Muscle of leg (tissue), 16 donors: ENCODE measurements at places on chromosomes 4 and X. TPM values are rescaled to one million over a fixed set of nuclear protein-coding genes. Genes with fewer than 3 reads are reported as not detected.
A peak's percentile ranks its signal among the peaks of the same experiment; 100 is the strongest.

- DNase-seq = no peak
Observed at GRCh38 chr4:104848597-104849225, 298.0 kb upstream of the TET2 start.

DNA sequence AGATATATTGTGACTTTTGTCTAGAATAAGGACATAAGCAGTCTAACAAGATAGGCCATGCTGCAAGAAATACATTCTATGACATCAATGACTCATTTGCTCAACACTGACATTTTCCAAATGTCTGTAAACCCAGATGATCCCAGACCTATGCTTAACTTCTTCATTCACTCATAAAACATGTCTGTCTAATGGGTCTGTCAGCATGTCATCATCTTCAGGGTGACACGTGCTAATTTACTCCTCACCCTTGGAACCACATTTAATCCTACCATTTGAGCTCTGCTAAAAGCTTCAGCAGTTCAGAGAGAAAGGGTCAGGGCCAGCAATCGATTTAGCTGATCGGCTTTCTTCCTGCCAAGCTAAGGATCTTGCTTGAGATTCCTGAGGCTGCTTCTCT is 109.4 kb upstream of the MAP3K15 start:
- DNase-seq = no peak

GRCh38 chrX:85454295-85454694 is 74.8 kb upstream of the POF1B start:
- DNase-seq = no peak

GRCh38 chr4:164924670-164925238 is 47.8 kb downstream of the APELA start:
- no peak for DNase-seq

GRCh38 chr4:89820010-89820409 is 17.0 kb downstream of the SNCA start:
- peak; percentile 7 for DNase-seq

DNA sequence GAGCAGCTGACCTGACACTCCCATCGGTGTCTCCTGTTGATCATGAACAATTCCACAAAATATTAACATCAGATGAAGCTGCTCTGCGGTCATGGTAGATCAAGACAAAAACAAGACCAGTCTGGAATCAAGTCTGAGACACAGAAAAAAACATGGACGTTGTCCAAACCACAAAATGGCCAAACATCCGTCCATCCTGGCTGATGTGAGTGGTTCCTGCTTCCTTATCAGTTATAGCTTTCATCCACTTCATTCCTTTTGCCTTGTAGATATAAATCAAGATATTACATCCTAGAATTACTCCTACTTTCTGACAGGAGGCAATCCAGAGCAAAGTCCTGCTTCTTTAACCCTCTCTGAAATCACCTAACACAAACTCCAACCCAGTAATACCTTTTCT is 28.8 kb upstream of the PCSK1N start:
- no peak for DNase-seq

GRCh38 chr4:7050481-7051143 is 7.4 kb downstream of the TADA2B start:
- DNase-seq = no peak

- no peak for DNase-seq
Observed at GRCh38 chr4:81746773-81747172, 275.1 kb upstream of the RASGEF1B start.

GRCh38 chr4:77432717-77433417 is 172.8 kb upstream of the CXCL13 start:
- DNase-seq = no peak

DNA sequence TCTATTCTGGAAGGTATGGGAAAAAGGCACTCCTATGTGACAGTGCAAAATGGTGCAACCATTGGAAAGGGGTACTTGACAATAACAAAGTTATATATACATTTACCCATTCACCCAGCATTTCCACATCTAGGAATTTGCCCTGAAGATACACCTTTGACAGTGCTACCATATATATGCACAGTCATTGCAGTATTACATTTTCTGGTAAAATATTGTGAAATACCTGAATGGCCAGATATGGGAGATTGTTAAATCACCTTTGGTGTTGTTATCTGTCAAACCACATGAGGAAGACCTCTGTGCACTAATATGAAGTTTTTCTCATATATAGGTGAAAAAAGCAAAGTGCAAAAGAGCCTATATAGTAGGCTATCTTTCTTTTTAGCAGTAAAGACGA is 53.5 kb downstream of the SMAD1 start:
- no peak for DNase-seq

DNA sequence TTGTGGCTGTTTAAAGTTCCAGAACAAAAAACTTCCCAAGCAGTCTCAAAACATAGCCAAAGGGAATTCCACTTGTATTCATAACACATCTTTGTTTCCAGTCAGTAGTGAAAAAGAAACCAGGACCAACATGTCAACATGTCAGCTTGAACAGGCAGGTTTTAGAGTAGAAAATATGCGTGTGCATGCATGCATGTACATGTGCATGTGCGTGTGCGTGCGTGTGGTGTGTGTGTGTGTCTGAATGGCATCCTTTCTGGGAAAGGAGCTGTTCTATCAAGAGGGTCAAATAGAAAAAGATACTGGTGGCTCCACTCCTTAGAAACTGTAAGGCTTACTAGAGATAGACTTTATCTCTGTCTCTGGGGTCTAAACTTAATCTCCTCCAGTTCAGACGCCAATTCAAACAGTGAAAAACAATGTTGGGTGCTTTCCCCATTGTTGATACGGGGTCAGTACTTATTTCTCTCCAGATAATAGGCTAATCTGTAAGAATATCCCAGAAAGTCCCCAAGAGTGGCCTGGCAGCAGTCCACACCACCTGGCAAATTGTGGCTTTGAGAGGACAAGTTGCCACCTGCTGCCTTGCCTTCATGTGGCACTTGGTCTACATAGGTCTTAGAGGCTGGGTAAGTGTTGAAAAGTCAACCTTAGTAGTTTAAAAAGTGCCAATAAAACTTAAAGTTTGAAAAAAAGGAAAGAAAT is 110.4 kb downstream of the SCD5 start:
- DNase-seq = no peak

DNA sequence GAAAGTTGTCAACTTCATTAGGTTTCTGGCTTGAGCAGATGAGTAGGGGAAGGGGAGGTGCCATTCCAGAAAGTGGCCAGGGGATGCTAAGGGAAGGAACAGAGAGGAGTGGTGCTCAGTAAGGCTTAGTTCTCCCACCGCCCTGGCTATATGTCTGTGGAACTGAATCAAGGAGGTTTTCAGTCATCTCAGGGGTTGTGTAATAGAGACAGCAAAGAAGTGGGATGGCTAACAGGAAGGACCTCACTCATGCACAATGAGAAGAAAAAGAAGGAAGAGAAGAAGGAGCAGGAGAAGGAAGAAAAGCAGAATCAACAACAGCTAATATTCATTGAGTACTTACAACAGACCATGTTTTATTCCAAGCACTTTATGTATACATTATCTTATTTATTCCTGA is 368.7 kb downstream of the MID1IP1 start:
- no peak for DNase-seq

GRCh38 chr4:149120331-149121022 is 678.3 kb upstream of the NR3C2 start:
- DNase-seq = no peak

GRCh38 chr4:10069075-10069642 is 47.4 kb downstream of the WDR1 start:
- no peak for DNase-seq

GRCh38 chr4:153541456-153542096 is 75.4 kb downstream of the TMEM131L start:
- no peak for DNase-seq

DNA sequence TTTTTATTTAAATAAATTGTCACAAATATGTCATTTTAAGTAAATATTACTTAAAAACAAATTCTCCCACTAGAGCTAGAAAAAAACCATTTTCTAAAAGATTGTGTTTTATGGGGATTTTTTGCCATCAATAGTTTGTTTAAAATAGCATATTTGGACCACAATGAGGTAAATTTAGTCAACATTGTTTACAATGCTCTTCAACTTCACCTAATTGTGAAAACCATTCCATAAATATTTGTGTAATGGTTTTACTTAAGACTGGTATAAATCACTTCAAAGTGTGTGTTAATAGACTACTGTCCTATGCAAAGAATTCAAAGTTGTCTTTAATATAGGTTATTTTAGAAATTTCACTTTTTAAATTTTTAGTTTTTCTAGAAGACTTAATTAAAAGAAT is 1004.2 kb downstream of the PCDH18 start:
- DNase-seq = no peak

- no peak for DNase-seq
Observed at GRCh38 chrX:44908153-44908552, 35.2 kb downstream of the KDM6A start.

DNA sequence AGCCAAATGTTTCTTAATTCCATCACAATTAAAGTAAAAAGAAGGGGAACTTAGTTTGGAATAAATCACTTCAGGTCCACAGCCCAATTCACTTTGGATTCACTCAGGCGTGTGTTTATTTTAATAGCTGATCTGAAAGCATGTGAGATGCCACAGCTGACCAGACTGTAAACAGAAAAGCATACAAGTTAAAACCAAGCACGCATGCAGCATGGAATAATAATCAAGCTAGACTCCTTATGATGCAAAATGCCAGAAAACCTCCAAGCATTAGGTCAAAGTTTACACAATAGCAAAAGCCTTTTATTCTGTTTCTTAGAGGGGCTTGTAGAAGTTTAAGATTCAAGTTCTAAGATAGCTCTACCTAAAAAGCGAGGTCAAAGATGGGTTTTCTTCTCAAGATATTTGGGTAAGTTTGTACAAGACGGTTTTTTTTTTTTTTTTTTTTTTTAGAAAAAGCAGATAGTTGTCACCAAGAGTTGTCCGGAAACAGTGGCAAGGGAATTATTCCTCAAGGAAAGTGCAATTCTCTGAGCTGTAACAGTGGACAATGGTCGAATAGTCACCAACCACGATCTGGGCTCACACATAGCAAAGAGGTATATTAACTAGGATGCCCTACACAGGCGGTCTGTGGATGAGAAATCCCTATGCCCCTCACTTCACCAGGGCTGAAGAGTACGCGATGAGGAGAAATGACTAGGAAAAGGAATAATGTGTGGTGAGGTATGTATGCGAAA is 763 bp upstream of the PRRG1 start:
- peak; percentile 9 for DNase-seq

- peak; percentile 13 for DNase-seq
Observed at GRCh38 chrX:149275836-149276235, 229.3 kb downstream of the IDS start.

- peak; percentile 47 for DNase-seq
Observed at GRCh38 chrX:23844502-23845138, 61.6 kb downstream of the SAT1 start.

DNA sequence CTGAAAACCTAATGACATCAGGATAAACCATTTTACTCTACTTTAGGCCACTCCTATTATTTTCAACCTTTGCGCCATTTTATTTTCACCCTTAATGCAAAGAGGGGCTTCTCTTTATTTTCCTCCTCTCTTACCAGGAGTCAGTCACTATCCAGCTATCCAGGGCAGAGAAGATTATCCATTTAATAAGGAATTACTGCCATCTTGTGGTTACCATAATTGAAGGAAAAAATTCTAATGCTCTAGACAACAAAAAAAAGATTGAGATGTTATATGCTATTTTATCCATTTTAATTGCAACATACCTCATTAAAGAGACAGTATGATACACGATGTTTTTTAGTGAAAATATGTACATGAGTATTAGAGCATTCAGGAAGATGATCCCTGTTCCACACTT is 514.5 kb upstream of the FAM241A start:
- DNase-seq = peak; percentile 46

- DNase-seq = no peak
Observed at GRCh38 chr4:159047478-159048165, 55.3 kb upstream of the RAPGEF2 start.

DNA sequence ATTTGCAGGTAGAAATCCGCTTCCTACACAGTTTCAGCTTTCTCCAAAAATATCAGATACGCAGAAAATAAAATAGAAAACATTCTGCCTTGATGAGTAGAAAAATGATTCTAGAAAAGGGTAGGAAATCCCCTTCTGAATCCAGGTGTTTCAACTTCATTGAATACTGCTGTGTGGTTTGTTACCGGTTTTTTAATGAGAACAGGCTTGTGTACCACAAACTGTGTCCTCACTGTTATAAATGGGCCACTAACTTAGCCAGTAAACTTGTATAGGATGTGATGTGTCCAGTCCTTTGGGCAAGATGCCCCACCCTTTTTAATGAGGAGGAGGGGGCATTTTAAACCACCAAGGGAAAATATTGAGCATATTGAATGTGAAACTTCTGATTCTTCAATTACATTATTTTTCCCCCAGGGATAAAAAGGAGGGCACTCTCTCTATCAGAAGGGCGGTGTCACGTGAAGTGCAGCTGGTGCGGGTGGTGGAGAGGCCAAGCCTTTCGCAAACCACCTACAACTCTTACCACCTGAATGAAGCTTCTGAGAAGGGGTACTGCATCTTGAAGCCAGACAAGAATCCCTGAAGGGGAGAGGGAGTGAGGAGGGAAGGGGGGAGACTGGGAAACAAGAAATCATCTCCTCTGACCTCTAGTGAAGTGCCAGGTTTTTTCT is 4.5 kb downstream of the CXXC4 start:
- no peak for DNase-seq

Gene UXT
- 118 TPM for total RNA-seq

Gene YY2
- total RNA-seq = 0.93 TPM

Gene MSN
- 96.6 TPM for total RNA-seq

Gene KDR
- 48.9 TPM for total RNA-seq

Gene ITIH6
- total RNA-seq = 0.22 TPM

Gene MAGEA4
- not detected for total RNA-seq

Gene PLXNB3
- total RNA-seq = 0.89 TPM

Gene IL1RAPL1
- 2.3 TPM for total RNA-seq

Gene ATOH1
- total RNA-seq = not detected

Gene OSTC
- total RNA-seq = 167 TPM

Gene GAGE12J
- total RNA-seq = not detected

Gene UGDH
- 37.5 TPM for total RNA-seq
